CD4-positive, alpha-beta T cell treated with Interleukin-15 for 4 hours (primary cell): ENCODE measurements at places on chromosomes 1 and 21.

GRCh38 chr21:43354666-43355065, 72.3 kb downstream of the SIK1 start:
- no peak for DNase-seq

DNA sequence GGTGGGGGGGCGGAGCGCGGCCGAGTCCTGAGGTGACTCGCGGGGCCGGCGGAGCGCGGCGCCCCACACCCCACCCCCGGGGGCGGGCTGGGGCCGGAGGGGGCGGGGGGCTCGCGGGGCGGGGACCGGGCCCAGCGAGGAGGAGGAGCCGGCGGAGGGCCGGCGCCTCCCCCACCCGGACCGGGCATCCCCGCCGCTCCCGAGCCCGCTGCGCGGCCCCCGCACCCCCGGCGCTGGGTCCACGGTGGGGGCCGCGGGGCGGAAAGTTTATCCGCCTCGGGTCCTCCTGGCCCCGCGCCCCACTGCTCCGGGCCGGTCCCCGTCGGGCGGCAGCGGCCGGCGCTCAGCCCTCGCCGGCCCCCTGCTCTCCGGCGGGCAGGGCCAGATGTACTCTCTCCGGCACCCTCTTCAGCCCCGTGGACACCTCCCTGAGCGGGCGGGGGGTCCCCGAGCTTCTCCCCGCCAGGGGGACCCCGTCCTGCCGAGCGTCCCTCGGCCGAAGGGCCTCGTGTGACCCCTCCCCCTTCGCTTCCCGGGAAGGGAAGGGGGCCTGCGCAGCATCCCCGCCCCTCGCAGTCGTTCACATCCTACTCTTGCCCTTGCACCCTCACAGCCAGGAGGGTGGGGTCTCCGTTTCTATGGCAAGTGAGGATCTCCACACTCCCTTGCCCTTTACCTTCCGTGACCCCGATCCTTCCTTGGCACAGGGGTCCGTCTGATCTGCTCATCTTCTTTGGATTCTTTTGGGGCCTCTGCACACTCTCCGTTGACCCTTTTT, 663 bp downstream of the CAMTA1 start:
- peak; percentile 32 for DNase-seq

GRCh38 chr21:46527801-46528200, 69.1 kb downstream of the DIP2A start:
- DNase-seq = no peak

DNA sequence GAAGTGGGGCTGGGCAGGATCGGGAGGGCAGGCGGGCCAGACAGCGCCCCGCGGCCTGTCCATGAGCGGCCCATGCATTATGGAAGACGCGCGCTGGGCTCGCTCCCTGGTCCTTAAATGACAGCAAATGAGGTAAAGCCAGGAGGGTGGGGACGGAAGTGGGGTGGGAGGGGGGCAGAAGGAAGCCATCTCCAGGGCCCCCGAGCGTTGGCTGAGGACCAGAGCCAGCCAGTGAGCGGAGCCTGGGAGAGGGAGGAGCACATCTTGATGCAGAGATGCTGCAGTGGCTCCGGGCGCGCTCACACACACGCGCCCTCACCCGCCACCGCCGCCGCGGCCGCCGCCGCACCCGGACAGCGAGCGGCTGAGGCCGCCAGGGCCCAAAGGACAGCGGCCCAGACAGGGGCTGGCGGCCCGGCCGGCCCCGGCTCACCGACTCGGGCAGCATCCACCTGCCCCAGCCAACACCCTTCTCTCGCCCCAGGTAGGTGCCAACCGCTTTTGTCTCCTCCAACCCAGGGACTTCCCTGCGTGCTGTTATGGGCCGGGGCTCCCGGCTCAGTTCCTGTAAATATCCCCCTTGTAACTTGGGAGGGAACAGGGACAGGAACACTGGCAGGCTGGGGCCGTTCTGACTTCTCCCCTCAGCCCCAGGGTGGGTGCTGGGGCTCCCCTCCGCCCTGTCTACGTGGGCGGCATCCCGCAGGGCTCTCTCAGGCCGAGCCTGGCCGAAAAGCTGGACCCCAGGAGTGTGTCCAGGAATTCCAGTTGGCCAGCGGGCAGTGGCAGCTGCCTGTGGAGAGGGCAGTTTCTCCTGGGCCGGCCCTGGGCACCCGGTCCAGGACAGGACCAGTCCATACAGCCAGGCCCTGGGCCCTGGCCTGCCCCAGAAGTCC, at the start of gene CNTN2:
Gene CNTN2 (plus strand): TSS at position 302 of the 896 bp plus-strand sequence. CDS start 9,974 bp downstream, outside the sequence.
- DNase-seq = no peak

DNA sequence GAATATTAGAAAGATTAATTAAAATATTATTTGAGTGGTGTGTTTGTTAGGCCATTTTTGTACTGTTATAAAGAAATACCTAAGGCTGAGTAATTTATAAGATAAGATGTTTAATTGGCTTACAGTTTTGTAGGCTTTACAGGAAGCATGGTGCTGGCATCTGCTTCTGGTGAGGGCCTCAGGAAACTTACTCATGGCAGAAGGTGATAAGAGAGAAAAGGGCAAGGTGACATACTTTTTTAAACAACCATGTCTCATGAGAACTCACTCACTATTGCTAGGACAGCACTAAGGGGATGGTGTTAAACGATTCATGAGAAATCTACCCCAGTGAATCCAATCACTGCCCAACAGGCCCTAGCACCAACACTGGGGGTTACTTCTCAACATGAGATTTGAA, 56.7 kb upstream of the RGS21 start:
- DNase-seq = no peak

- DNase-seq = no peak
Observed at GRCh38 chr1:29645586-29645985, 409.3 kb downstream of the PTPRU start.

GRCh38 chr1:205693421-205693991, 13.2 kb upstream of the SLC45A3 start:
- no peak for DNase-seq

GRCh38 chr1:241323514-241324195, 33.4 kb downstream of the RGS7 start:
- no peak for DNase-seq

DNA sequence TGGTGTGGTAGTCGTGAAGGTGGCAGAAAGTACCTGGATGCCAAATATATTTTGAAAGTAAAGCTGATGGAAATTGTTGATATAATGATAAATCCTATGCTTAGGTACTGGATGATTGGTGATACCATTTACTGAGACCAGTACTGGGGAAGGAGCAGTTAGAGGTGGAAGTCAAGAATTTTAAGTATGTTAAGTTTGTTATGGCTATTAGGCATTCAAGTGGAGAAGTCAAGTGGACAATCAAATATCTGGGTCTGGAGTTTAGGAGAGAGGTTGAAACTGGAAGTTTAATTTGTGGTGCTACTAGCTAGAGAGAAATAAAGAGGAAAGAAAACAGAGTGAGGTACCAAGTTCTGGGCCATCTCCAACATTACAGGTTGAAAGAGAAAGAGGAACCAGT, 89.1 kb downstream of the ATF6 start:
- no peak for DNase-seq

GRCh38 chr21:32279377-32279680, 480 bp upstream of the MIS18A start:
- DNase-seq = no peak

DNA sequence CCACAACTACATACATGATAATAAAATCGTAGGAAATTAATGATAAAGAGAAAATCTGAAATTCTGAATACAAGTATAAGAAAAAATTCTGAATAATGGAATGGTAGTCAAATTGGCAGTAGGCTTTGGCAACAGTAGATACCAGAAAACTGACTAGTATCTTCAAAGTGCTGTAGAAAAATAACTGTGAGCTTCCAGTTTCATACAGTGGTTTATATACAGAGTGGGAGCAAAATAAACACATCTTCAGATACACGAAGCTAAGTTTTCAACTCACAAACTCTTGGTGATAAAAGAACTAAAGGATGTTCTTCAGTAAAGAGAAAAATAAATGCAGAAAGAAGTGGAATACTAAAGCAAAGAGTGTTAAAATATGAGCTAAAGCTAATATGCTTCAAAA, 173.4 kb downstream of the PPP1R12B start:
- DNase-seq = no peak

GRCh38 chr1:179775009-179775408, 31.9 kb downstream of the FAM163A start:
- no peak for DNase-seq

DNA sequence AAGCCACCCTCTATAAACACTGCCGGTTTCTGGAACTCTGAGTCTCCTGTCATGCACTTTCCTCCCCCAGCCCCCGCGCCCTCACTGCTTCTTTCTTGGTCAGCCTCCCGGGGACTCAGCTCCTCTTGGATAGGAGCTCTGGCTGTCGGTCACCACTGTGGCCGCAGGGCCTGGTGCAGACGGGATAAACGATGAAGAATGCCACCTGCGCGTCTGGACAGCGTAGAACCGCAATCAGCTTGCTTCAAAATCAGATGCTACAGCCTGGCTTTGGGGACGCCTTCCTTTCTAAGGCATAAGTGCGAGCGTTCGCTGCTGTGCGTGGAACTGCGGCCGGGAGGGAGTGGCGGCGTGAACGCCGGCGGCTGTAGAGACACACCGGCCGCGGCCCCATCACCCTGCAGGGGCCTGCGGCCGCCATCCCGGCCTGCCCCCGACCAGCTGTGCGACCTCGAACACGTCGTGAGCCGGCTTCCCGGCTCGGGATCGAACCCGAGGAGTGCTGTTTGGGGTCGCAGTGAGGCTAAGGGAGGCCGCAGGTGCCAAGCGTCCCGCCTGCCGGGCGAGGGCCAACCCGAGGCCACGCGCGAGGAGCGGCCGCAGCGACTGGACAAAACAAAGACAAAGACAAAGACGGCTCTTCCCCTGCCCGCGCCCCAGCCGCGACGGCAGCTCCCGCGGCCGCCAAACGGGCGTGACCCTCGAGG, 688 bp downstream of the PTTG1IP start:
- DNase-seq = no peak

GRCh38 chr1:233513431-233513830, 100.5 kb upstream of the KCNK1 start:
- no peak for DNase-seq

DNA sequence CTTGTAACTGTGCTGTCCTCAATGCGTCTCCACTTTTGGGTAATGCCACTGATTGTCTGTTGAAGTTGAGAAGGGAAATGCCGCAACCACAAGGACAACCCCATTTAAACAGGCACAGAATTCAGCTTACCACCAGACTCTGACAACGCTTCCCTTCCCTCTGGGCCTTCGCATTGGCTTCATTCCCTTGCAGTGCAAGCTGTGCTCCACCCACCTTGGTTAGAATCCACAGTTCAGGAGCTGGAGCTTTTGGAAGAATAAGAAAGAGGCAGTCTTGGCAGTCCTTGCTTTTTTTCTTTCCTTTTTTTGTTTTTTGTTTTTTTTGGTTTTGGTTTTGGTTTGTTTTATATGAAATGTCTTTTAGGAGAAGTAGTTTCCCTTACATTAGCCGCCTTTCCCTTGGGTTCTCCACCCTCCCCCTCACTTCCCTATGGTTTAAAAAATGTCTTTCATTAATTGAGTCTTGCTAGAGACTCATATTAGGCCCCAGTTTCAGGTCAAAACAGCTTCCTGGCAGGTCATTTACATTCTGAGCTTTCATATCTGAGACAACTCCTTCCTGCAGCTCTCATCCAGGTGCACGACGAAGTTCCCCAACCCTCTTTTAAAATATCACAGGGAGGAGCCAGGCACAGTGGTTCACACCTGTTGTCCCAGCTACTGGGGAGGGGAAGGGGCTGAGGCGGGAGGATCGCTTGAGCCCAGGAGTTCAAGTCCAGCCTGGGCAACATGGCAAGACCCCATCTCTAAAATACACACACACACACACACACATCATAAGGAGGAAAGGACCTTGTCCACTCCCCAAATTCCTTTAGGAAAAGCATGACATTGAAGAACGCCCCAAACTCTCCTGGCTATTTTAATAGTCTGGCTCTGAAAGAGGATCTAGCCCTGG, 20.7 kb upstream of the LAX1 start:
- DNase-seq = peak; percentile 33
